Activated CD4-positive, alpha-beta T cell treated with anti-CD3 and anti-CD28 coated beads, Interleukin-2, amount 10 ng/mL, durations not matched to agents 24 days and 14 days (primary cell): ENCODE measurements at places on chromosomes 4 and X. TPM values are rescaled to one million over a fixed set of nuclear protein-coding genes. Genes with fewer than 3 reads are reported as not detected.
A peak's percentile ranks its signal among the peaks of the same experiment; 100 is the strongest.

- DNase-seq = no peak
Measured at GRCh38 chr4:39037491-39037825, 5.2 kb upstream of the TMEM156 start.

- DNase-seq = peak; percentile 50
Measured at GRCh38 chr4:173192375-173193162, 24.0 kb downstream of the GALNT7 start.

DNA sequence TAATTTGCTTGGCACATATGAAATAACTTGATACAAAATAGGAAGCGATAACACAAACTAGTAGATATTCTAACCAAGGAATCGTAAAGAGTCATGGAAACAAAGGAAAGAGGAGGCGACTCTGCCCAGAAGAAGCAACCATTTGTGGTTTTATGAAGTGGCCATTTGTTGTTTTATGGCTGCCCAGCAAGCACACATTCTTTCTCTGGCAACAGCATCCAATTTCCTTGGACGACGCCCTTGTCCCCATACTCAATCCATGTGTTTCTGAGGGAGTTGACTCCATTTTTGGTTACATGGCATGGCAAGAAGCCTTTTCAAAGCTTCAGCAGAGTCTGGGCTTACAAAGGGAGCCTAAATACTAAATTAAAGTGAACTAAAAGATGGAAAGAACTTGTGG, 295.1 kb downstream of the INPP4B start:
- no peak for DNase-seq

SPIN2A gene
- 0.66 and 1.0 TPM in 2 replicates for total RNA-seq

DNA sequence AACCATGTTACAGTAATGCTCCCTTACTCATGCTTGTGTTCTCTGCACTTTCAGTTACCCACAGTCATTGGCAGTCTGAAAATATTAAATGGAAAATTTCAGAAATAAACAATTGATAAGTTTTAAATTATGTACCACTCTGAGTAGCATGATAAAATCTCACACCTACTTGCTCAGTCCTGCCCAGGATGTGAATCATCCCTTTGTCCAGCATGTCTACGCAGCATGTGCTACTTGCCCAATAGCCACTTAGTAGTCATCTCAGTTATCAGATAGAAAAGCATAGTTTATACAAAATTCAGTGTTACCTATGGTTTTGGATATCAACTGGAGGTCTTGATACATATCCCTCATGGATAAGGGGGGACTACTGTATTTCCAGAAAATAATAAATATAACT, 577.1 kb downstream of the GALNTL6 start:
- DNase-seq = no peak

- no peak for DNase-seq
Measured at GRCh38 chr4:2728806-2729532, 27.2 kb downstream of the TNIP2 start.

DNA sequence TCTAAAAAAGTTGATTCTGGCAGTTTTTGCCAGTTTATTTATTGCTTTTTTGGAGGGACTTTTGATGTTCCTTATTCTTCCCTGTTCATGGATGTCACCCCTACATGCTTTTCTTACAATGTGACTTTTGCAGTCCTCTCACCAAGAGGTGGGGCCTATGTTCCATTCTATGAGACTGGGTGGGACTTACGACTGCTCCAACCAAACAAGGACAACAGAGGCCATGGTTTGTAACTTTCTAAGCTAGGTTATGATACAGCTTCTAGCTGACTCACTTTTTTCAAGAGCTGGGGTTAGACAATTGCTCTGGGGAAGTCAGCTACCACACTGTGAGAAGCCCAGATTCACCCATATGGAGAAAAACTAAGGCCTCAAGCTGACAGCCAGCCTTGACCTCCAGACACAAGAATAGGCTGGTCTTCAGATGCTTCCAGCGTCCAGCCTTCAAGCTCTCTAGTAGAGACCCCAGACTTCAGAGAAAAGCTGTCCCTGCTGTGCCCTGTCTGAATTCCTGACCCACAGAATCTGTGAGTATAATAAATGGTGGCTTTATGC, 39.5 kb downstream of the ENOPH1 start:
- no peak for DNase-seq

ADH7 gene
- total RNA-seq = not detected in 2 replicates

DNA sequence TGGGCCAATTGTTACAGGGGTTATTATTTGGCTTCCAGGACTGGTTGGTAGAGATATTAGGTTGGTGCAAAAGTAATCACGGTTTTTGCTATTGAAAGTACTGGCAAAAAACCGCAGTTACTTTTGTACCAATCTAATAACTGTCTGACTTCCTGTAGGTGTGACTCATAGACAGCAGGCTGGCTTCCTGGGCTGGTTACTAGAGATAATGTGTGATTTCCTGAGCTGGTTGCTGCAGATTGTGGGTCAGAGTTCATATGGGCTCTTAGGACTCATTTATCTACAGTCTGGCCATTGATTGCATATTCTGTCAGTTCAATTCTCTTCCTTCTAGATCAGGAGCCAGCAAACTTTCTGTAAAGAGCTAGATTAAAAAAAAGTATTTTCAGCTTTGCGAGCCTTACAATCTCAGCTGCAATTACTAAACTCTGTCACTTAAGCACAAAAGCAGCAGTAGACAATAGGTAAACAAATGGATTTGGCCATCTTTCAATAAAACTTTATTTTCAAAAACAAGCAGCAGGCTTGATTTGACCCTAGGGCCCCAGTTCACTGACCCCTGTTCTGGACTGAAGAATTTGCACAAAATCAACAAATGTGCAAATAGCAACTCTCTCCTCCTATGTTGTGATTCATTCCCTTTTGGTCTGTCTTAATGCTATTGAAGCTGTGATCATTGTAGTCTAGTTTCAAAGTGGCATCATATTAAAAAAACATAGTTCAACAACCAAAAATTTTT, 50.8 kb upstream of the BOD1L1 start:
- no peak for DNase-seq

DNA sequence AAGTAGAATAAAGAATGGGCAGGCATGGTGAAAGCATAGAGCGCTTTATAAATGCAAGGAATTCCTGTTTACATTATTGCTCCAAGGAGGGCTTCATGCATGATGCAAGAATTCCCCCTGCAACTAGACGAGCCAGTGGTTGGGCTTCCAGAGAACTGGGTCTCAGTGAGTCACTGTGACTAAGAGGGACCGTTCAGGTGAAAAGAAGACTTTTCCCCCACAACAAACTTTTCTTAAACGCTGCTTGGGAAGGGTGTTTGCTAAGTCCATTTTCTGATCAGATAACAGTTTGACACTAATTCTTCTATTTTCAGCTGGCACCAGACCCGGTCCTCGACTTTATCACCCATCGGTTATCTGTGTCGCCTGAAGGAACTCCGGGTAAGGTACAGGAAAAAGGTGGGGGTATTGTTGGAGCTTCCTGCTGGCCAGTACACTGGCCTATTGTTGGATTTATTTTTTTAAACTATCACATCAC, 40.1 kb downstream of the LDB2 start:
- DNase-seq = no peak

ADAM29 gene
- not detected in 2 replicates for total RNA-seq

- peak; percentile 71 for DNase-seq
Measured at GRCh38 chr4:139227729-139228404, 50.8 kb upstream of the ELF2 start.

- DNase-seq = no peak
Measured at GRCh38 chr4:53722110-53722509, 130.8 kb upstream of the LNX1 start.

SLC16A2 gene
- 0.40 and 0.58 TPM in 2 replicates for total RNA-seq

DNA sequence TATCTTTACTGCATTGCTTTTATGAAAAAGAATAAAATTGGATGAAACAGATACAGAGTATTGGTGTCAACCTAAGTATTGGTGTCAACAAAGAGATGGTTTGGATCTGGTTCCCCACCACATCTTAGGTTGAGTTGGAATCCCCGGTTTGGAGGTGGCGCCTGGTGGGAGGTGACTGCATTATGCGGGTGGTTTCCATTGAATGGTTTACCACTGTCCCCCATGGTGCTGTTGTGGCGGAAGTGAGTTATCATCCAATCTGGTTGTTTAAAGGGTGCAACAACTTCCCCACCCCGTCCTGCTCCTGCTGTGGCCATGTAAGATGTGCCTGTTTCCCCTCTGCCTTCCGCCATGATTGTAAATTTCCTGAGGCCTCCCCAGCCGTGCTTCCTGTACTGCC, 52.8 kb upstream of the CD99 start:
- no peak for DNase-seq

DNA sequence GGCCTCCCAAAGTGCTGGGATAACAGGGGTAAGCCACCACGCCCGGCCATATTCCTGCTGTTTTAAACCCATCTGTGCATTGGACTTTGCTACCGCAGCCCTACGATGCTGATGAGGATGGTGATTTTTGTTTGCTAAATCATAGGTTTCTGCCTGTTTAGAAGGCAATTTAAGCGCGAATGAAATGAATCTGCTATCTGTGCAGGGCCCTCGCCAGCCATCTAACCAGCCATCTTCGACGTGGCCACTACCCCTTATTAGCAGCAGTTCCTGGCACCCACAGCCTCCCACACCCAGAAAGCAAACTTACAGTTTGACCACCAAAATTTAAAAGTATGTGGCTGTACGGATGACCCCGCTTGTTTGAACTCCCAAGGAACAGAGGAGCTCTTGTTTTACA, 178.5 kb downstream of the SHOX start:
- no peak for DNase-seq

GRCh38 chrX:77275392-77275791, 171.8 kb upstream of the FGF16 start:
- DNase-seq = no peak

MAGED4B gene
- 0.28 and 0.52 TPM in 2 replicates for total RNA-seq

DNA sequence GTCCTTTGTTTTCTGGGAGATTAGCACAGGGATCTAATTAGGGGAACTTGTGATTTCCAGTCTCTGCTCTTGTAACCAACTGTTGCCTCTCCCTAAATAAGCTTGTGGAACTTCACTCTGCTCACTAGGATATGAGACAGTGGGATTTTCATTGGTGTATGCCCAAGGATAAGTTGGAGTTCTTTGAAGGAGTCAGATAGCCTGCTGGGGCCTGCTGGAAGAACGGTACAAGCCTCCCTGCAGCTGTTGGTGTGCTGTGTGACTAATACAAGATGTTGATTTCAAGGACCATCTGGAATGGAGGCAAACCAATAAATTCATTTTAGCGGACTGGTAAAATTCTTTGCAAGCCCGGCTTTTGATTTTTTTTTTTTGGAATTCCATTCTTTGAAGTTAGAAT, 167.0 kb downstream of the AASDH start:
- DNase-seq = no peak

- DNase-seq = no peak
Measured at GRCh38 chr4:133320576-133321170, 171.6 kb downstream of the PCDH10 start.

DNA sequence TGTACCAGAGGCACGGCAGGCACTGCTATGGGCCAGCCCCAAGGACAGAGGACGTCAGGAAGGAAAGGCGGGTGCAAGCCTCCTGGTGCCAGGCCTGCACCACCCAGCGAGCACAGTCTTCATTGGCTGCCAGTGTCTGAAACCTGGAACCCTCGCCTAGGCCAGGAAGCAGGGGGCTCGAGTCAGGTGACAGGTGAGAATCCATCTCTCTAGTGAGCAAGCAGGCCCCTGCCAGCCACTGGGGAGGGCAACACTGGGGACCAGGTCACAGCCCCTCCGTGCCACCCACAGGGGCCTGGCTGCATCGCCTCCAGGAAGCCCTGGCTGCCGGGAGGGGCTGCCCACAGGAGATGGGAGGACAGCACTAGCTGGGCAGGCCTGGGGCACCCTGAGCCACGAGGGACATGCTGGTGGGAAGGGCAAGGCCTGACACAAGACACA, 6.9 kb upstream of the HAUS3 start:
- no peak for DNase-seq

DNA sequence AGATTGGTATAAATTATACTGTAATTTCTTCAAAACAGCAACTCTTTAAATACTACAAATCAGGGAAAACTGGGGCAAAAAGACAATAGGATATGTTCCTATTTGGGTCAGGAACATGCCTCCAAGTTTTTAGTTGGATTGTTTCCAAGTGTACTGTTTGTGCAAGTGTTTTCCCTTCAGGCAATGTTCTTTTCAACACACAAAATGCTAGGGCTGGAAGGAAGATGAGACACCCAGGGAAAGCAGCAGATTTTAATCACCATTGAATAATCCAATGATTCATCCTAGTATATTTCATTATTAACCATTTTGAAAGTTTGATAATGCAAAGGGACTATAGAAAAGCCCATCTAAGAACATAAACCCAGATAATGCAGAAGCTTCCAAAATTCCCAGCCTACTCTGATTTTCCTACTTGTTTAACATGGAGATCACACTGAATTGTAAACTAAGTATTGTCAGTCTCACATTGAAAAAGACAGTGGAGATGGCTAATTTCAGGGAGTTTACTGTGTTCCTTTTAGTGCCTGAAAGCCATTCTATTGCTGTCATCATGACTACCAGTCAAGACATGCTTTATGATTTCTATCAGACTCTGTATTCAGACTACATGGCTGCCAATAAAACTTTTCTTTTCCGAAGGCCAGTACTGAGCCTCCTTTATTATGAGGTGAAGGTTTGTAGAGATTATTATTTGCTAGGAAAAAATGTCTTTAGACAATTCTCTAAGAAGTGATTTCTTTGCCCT, 38.6 kb downstream of the COL4A6 start:
- DNase-seq = no peak

DNA sequence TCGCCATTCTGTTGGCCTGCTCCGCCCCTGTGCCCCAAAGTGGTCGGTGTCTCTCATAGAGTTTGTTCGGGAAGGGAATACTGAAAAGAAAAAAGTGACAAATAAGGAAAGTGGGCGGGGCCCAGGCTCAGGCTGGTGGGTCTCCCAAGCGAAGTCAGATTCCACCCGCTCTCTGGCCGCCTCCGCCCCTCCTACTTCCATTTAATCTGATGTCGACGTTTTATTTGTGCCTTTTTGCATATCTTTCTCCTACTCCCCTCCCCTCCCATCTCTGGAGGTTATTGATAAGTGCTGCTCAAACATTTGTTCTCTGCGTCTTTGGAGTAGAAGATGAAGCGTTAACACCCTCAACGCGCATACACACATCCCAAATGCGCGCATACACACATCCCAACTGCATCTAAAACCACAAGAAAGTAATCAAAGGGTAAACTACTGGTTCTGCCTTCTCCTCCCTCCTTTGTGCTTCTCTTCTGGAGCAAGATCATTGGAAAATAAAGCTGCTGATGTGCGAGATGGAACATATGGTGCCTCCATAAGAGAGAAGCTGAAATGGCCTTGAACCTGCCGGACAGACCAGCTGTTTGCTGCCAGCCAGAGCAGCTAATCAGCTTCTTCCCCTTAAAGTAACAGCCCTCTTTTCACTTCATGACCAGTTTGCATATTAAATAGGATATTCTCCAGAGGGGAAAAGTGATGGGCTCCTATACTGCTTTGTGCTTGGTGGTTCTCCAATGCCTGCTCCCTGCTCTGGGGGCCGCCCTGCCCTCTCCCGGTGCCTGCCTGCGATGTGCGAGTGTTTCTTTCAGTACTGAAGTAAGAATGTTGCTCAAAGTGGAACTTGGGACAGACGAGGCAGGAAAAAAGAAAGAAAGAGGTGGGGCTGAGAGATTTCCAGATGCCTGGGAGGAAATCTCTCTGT, 3.1 kb downstream of the MAMLD1 start:
- DNase-seq = peak; percentile 64

- DNase-seq = no peak
Measured at GRCh38 chr4:20017777-20018115, 234.0 kb upstream of the SLIT2 start.

RTL3 gene
- not detected in 2 replicates for total RNA-seq

FAM47A gene
- total RNA-seq = not detected in 2 replicates

TMSB15C gene
- total RNA-seq = 3.1 and 3.6 TPM in 2 replicates

GRCh38 chrX:119694601-119695534, 1.9 kb upstream of the SEPTIN6 start:
- peak; percentile 55 for DNase-seq

- peak; percentile 67 for DNase-seq
Measured at GRCh38 chrX:78514852-78515251, 144.3 kb downstream of the RTL3 start.

GRCh38 chr4:156886481-156886880, 85.1 kb downstream of the PDGFC start:
- DNase-seq = no peak
